Activated CD4-positive, alpha-beta T cell treated with anti-CD3 and anti-CD28 coated beads, Interleukin-2, Interleukin-6, amounts not matched to agents 100 ng/mL and 50 ng/mL, durations not matched to agents 16 hours and 8 hours (primary cell): ENCODE measurements at places on chromosomes 6 and 20.

DNA sequence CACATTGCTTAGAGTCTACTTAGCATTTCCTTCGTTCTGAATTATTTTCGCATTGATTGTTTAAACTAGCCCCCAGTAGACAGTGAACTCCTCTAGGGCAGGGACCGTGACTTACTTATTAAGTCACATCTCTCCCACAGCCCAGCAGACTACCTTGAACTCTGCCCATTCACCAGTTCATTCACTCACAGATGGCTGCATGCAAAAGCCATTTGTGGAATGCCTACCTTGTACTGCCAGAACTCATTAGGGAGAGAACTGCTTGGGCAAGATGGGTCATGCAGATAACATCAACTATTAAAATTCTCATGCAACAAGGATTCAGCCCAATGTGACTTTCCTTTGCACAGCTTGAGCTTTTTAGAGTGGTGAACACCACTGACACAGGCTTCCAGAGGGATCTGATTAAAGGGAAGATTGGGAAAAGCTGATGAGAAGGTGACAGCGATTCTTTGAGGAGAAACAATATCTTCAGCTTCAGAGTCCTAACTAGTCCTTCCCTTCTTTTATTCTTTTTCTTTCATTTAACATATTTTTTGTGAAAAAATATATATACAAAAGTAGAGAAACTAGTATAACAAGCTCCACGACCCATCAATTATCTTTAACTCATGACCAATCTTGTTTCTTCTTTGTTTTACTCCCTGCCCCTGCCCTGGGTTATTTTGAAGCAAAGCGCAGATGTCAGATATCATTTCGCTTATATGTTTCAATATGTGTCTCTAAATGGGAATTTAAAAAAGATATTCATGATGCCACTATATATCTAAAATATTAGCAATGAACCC lies 273.9 kb downstream of the CDC5L start:
- no peak for DNase-seq

DNA sequence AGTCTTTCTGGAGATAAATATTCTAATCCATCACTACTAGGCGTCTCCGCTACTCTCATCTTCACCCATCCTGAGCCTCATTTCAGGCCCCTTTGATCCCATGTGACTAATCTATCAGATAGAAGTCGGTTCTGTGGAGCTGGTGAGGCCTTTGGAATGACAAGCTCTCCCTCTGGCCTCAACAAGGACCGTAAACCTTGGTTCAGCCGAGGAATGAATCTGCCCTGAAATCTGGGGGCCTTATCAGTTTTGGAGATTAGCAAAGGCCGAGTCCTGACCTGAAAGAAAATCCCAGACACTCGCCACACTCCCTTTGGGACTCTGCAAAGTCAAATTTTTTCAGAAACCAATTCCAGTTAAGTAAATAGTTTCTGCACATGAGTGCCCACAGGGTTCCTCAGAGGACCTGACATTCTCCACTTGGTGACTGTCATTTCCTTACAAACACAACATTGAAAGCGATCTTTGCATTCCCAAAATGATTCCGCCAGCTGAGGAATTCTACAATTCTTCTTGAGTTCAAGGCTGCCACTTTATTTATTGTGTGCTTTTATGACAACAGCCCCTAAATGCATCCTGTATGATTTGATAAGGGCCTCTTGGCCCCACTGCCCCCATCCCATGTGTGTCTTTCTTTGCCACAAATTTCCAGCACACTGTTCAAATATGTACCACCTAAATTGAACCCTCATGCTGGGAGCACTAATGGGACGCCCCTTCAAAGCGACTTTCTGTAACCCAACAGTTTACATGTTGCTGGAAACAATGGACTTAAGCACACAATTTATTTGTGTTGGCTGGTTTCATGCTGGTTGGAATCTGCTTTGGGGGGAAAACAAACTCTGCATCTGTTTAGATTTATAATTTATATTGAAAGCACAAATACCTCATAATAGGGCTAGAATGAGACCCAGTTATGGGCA lies 10.0 kb upstream of the RIPOR3 start:
- DNase-seq: no peak

DNA sequence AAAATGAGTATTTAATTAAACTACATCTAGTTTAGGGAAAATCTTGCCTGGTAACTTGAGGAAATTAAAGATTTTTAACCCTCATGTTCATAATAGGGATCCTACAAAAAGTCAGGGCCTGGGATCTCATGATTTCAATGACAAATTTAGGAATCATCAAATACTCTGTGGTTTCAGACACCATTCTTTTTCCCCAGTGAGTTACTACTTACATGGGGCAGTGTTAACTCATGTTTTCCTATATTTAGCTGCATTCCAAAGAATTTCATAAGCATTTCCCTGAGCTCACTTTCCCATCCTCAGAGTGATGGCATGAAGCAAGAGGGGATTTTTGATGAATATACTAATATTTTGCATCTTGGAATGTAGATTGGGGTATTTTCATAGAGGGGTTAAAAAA lies 321.7 kb downstream of the CENPW start:
- no peak for DNase-seq

- no peak for DNase-seq
Observed at GRCh38 chr6:34108176-34108575, 37.7 kb downstream of the GRM4 start.

DNA sequence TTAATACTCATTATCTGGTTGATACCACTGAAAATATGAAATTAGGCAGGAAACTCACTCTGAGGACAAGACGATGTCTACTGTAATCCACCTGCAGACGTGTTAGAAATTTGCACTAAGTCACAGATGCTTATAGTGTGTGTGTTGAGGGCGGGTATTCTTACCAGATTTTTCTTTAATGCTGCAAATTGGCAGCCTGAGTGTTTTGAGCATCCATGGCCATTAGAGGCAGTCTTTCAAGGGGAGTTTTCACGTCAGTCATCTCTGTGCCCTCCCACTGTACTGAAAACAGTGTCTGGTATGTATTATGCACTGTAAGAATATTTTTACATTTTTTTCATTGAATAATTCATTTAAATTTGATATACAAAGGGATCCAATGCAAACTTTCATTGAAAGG lies 266.5 kb upstream of the QKI start:
- DNase-seq: no peak

- DNase-seq: no peak
Observed at GRCh38 chr20:7151676-7152470, 384.4 kb downstream of the BMP2 start.

GRCh38 chr20:17688965-17689364 lies 6.9 kb upstream of the RRBP1 start:
- no peak for DNase-seq

GRCh38 chr6:8492536-8493133 lies 57.3 kb upstream of the SLC35B3 start:
- no peak for DNase-seq

DNA sequence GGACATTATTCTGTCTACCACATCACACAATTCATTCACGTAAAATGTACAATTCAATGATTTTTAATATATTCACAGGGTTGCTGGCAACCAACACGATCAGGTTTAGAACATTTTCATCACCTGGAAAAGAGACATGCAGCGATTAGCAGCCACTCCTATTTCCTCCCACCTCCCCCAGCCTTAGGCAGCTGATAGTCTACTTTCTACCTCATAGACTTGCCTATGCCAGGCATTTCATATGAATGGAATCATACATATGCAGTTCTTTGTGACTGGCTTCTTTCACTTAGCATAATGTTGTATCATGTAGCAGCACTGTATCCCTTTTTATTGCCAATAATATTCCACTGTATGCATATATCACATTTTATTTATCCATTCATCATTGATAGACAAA lies 31.5 kb upstream of the CTNNBL1 start:
- no peak for DNase-seq

DNA sequence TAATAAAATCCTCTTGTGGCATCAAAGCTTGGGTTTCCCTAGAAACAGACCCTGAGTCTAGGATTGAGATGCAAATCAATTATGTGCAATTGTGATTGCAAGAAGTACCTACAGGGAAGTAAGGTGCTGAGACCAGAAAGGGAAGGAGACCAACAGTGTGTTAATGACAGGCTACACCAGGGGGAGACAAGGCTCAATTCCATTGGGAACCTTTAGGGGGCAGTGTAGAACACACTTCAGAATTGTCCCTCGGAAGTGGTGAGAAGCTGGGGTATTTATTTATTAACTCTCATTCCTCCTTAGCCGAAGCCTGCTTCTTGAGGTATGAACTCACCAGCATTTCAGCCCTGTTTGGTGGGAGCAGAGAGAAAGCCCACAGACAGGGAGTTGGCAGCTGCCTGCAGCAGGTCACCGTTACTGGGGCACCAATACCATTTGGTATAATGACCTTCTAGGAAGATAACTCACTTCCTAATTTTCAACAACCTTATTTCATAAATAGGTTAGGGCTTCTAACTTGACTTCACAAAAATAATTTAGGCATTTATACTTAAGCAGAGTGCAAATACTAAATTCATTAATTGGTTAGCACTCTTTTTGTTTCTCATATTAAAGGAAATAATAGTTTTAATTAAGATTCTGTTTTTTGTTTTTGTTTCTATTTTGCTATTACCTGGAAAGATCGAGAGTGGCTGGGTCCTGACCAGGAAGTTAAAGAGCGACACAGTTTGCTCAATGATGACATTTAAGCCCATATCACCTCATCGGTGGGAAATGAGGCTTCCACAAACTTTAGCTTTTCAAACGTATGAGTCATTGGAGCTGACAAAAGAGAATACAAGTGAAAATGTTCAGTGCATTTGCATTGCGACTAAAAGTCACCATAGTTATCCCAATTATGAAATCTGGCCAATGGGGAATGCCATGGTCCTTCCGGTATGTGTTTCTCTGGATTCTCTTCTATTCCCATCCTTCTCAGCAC lies 94.8 kb downstream of the BTBD3 start:
- peak; percentile 64 for DNase-seq

DNA sequence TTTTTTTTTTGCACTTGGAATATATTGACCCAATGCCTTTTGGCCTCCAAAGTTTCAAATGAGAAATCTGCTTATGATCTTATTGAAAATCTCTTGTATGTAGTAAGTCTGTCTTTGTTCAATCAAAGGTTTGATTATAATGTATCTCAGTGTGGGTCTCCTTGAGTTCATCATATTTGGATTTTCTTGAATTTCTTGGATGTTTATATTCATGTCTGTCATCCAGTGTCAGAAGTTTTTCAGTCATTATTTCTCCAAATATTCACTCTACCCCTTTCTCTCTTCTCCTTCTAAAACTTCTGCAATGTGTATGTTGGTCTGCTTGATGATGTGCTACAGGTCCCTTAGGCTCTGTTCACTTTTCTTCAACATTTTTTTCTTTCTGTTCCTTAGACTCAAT lies 95.9 kb upstream of the PTPRK start:
- no peak for DNase-seq

- DNase-seq: no peak
Observed at GRCh38 chr20:40630713-40631112, 58.3 kb downstream of the MAFB start.

DNA sequence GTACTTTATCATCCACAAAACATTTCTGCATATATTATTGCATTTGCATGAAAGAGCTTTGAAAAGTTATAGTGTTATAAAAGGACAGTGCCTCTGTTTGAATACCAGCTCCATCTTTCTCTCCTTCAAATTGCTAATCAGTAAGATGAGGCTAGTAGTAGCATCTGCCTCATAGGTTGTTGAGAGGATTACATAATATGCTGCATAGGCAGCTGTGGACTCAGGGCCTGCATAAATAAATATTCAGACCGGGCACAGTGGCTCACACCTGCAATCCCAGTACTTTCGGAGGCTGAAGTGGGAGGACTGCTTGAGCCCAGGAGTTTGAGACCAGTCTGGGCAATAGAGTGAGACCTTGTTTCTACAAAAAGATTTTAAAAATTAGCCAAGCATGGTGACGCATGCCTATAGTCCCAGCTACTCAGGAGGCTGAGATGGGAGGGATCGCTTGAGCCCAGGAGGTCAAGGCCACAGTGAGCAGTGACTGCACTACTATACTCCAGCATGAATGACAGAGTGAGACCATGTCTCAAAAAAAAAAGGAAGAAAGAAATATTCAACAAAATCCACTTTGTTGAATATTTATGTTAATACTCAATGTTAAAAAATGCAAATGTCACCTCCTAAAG lies 18.3 kb upstream of the SEC63 start:
- DNase-seq: no peak

- no peak for DNase-seq
Observed at GRCh38 chr6:39054577-39055142, 6.1 kb downstream of the GLP1R start.

DNA sequence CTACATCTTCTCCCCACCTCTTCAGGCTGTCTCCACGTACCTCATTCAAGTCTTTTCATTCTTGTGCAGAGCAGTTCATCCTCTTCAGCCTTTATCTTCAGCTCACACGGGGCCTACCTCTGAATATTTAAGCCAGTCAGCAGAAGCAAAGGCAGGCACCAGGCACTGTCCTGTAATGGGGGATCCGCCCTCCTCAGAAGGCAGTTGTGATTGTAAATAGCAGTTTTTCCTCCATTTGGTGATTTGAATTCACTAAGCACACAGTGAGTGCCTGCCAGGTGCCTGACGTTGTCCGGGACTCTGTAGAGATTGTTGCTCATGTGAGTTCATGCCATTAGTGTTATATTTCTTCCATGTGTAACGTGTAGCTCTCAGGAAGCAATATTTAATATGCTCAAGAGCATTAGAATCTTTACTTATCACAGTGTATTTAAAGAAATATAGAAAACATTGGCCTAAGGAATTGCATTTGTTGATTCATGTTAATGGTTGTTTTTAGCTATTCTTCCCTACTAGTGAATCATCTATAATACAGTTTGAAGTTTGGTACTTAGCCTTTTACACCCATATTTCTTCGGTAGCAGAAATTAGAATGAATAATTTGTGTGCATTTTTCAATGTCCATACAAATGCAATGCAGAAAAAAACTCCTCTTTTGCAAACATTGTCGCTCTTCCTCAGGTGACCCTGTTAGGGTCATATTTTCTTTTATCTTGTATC lies 17.9 kb downstream of the BPHL start:
- no peak for DNase-seq

GRCh38 chr20:15739035-15739434 lies 834.2 kb downstream of the KIF16B start:
- no peak for DNase-seq

DNA sequence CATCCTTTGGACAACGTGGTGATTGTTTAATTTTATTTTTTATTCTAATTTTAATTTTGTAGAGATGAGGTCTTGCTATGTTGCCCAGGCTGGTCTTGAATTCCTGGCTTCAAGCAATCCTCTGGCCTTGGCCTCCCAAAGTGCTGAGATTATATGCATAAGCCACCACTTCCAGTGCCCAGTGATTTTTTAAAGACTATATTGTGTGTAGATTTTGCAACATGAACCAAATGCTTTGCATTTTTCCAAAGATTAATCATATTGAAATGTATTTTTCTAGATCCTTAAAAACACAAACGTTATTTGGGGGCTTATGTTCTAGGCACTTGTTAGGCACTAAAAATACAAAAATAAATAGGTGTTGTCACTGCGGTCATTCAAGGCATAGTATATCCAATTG lies 117.6 kb upstream of the CCN2 start:
- DNase-seq: no peak

DNA sequence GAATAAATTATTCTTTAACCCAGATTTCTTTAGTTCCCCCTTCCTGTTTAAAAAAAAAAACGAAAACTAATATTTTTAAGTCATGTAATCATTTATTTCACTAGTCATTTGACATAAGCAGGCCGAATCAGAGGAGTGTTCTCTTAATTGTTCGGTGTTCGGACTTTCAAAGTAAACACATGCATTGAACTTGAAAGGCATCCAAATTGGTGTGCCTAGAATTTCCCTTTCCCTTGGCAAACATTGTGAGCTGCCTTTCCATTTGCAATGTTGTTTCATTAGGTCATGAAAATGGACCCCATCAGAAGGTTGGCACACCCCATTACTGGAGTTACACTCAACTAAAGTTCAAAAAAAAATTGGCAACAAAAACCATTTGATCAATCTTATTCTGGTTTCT lies 283.0 kb upstream of the MARCKS start:
- no peak for DNase-seq
